ENCODE measurements at places on chromosomes 2 and 18.

DNA sequence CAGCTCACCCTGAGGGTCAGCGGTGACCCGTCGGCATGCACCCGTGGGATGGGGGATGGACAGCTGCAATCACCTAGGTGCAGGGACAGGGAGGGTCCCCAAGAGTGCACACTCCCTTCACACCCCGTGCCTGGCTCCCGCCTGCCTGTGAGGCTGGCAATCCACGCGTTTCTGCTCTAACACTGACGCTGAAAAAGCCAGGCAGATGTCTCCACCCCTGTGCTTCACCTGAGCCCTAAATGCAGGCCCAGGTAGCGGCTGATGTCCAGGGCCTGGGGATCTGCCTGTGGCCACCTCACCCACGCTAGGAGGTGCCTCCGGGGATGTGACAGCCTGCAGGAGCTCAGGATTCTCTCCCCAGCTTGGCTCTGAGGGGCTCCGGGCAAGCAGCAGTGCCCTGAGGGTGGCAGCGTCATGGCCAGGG lies 212.0 kb upstream of the SALL3 start:
- no peak for DNase-seq

- DNase-seq, result no peak
These were observed 24.0 kb downstream of the SERPINB7 start for GRCh38 chr18:63799189-63799588.

- DNase-seq, result peak; percentile 68
These were observed 13.1 kb downstream of the DAW1 start for GRCh38 chr2:227884511-227884947.

GRCh38 chr2:214107726-214108125 lies 303.1 kb upstream of the VWC2L start:
- no peak for DNase-seq

DNA sequence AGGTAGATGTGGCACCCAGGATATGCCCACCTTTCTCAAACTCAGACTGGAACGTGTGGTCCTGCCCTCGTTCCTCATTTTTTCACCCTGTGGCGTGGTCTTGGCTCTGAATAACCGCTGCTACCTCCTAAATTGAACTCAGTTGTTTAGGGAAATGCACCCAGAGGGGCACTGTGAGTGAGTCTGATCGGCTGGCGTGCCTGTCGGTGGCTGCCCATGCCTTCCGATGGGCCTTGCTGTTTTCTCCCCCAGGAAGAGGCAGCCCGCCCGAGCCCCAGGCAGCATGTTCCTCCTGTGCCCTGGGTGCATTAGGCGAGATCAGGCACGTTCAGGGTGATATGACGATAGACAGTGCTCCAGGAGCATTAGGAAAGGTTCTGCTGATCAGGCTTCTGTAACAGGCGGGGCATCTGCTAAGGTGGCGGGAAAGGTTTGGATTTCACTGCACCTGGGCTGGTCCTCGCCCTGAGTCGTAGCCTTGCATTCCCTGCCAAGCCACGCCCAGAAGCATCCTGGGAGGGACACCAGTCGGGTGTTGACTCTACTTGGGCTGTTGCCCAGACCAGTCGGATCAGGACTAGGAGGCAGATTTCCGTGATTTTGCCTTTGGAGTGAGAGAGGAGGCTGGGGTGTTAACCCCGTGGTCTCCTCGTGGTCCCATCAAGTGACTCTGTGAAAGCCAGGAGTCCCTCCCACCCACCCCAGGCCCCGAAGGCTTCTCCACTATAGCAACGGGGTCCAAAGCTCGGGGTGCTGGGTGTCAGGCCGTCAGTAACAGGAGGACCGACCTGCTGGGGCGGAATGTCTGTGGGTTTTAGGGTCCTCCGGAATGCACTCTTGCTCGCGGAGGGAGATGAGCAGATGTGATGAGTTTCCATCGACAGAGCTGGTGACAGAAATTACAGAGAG lies 75.1 kb downstream of the SH3BP4 start:
- DNase-seq, result peak; percentile 48

- DNase-seq, result no peak
These were observed 33.6 kb downstream of the TTC32 start for GRCh38 chr2:19868224-19868623.

DNA sequence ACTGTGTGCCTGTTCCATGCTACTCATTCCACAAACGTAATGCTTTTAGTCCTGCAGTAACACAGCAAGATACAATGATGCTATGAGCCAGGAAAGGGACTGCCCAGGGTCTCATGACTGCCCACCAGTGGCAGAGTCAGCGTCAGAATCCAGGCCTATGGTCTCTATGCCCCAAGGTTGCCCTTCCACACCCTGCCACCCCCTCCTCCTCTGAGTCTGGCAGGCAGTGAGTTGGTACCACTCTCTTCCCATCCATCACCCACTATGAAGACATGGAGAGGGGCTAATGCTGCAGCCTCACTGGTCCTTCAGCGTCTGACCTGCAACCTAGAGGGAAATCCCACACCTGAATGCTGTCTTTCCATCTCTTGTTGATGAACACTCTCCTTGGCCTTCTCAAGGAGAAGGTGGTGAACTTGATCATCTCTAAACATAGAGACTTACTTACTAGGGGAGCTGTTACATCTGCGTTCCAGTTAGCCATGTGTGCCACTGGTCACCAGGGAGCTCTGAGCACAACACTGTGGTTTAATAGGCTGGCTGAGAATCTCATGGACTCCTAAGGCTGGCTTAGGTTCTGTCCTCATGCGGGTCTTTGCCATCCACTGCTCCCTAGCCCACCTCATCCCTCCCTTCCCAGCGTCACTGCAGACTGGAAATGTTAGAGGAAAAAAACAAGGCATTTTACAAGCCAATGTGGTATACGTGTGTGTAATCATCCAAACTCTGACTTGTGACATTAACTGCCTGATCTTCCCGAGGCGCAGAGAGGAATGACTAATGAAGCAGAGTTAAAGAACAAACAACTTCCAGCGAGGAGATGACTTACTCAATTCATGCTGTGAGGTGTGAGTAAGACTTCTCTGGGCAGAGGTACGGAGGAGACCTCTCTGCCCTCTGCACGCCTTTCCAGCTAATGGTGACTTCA lies 28.8 kb downstream of the STEAP3 start:
- DNase-seq, result no peak

DNA sequence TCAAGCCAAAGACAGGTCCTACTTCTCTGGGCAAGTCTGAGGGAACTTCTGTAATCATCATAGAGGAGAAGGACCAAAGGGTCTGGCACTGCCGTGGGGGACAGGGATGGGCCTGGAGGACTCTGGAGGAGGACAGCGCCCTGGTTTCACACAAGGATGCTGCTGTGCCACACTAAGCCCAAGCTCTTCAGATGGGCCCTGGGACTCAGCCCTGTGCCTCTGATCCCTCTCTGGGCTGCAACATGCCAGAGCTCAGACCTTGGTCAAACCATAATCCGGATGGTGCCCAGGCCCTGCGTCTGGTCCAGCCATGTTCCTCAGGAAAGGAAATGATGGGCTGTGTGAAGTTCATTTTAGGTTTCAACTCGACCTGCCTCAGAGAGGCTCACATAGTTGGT lies 222.0 kb upstream of the COPS8 start:
- no peak for DNase-seq

- no peak for DNase-seq
These were observed 75.1 kb upstream of the MAP4K4 start for GRCh38 chr2:101622210-101623030.

DNA sequence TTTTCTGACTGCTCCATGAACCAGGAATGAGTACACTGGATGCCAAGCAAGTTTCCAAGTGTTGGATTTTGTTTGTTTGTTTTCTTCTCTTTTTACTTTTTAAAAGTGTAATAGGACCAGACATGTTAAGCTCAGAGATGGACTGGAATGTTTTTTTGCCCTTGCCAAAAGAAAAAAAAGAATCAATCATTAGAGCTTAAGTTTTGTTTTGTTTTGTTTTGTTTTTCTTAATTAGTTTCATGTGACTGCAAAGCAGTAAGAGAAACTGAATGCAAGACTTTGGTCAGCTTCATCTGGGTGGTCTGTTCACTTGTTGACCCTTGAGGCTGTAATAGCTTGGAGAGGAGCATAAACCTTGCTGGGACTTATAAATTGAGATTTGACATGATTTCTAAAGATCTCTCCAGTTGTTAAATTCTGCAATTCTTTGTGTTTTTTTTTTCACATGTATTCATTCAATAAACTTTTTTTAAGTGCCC lies 42.4 kb upstream of the SLC1A4 start:
- DNase-seq, result no peak

DNA sequence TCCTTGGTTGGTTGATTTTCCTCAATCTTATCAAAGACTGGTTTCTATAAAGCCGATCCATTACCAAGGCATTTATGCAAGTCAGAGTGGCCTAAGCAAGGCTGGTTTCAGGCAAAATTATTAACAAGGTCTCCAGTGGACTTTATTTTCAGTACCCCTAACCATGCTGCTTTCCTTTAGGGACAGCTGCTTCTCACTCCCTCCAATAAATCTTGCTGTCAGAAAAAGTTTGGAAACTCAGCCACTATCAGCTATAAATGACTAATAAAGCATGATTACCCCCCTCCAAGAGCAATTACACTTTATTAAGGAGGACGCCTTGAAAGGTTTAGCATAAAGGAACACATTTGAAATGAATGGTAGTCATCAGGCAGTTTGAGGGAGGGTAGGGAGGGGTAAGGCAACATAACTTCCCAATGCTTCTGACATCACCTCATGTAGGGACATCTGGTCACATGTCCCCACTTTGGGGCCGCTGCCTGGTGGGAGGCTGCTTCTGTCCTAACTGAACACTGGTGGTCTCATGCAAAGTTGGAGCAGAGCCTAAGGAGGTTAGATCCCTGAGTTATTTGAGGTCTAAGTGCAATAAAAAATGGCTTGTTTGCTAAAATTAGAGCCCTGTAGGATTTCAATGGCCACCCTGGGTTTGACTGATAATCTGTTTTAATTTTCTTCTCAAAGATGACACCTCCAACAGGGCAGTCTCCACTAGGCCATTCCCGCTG lies 58.0 kb upstream of the TMEM178A start:
- DNase-seq, result no peak

DNA sequence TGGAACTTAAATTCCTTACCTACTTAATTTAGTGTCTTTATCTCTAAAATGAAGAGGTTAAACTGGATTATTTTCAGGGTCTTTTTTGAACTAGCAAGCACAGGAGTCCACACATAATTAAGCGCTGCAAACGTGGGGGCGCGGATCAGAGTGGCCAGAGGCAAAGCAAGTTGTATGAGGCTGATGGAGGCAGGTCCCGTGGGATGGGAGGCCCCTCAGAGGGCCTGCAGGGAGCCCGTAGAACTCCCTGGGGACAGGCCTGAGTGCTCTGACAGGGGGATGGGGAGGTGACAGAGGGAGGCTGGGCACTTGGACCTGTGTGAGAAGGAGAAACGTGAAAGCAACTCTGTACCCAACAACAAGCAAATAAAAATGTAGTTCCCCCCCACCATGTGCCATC lies 177.8 kb downstream of the ACKR3 start:
- no peak for DNase-seq

DNA sequence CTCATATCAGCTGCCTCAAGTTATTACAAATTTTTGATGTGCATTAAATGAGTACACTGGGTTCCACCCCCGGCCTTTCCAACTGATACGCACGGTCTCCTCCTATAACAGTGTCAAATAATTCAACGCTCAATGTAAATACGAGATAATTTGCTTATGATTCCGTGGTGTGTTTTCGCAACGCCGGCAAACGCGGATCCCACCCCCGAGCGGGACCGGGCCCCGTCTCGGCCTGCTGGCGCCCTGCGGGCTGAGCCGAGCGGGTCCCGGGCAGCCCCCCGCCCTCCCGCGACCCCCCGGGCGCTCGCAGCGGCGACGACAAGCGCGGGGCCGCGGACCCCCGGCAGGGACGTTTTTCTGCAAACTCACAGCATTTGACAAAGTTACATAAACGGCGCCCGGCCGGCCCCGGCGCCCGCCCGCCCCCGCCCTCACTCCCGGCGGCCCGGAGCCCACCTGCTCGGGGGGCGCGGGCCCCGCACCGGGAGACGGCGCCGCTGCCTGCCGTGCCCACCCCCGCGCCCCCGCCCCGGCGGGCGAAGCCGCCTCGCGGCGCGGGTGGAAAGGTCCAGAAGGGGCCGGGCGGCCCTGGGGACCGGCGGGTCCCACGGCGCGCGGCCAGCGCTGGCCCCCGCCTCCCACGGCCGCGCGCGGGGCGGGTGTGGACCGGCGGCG lies 762 bp downstream of the HDAC4 start:
- no peak for DNase-seq

GRCh38 chr2:124211461-124211860 lies 186.4 kb downstream of the CNTNAP5 start:
- no peak for DNase-seq

DNA sequence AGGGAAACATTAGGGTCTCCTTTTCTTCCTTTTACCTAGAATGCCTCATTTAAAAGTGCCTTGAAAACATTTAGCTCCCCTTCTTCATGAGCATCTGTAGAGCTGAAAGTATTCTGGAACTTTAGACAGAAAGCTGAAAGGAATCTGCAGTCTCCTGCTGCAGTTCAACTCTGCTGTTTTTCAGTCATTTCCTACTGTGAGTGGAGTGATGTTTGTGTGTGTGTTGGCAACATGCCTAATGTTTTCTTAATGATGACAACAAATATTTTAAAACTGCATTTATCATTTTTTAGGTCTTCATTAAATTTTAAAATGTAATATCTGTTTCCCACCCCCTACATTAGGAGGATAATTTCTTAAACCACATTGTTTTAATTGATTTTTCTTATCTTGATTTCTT lies 66.6 kb downstream of the TWSG1 start:
- DNase-seq, result no peak

DNA sequence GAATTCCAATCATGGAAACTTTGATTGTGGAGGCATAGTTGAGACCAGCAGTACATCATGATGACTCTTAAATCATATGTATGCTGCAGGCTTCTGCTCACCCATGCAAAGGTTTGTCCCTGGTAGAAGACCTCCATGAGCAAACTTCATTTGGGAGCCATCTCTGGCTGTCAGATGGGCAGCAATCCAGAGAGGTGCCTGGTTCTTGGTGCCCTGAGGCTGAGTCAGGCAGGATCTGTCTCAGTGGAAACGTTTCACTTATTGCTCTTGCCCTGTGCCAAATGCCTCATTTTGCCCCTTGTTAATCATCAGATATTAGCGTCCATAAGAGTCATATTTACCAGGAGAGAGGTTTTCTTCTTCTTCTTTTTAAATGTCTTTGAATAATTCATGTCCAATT lies 151.5 kb upstream of the CELF4 start:
- no peak for DNase-seq

- DNase-seq, result no peak
These were observed 84.2 kb downstream of the SLC39A10 start for GRCh38 chr2:195741191-195741590.

DNA sequence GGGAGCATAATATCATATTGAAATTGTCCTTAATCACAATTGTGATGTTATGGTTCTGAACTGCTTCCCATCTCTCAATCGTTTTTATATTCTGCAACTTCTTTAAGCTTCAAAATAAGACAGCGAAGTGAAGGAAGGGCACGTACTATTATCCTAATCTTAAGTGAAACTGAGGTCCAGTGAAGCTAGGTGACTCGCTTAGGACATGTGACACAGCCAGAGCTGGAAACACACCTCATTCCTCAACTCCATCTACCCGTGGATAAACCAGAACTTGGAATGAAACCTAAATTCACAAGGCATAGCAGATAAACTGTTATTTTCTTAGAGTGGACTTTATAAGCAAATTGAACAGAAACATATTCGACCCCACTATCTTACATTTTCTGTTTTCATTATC lies 191.2 kb upstream of the PXDN start:
- DNase-seq, result no peak
